Coronary artery (tissue), 2 donors: ENCODE measurements at places on chromosomes 4 and X.

DNA sequence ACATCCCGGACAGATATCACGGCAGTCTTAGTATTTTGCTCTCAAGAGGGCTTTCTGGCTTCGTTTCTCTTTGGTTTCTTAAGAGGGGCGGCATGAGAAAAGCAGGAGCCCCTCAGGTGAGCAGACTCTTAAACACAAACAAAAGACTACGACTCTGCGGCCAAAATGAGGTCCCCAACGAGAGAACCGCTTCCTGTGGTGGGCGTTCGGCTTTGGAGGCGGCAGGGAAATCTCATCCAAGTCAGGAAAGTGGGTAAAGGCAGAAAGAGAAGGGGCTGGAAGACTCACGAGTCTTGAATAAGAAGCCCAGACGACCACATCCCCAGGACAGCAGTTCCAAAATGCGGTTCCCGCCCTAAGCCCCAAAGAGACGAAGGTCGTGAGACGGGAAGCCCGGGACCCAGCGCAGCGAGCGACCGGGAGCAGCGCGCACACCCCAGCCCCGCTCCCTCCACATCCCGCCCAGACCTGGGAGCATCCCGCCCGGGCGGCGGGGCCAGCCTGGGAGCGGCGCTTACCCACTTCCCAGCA lies 409 bp downstream of the UGDH start:
- no peak for DNase-seq

DNA sequence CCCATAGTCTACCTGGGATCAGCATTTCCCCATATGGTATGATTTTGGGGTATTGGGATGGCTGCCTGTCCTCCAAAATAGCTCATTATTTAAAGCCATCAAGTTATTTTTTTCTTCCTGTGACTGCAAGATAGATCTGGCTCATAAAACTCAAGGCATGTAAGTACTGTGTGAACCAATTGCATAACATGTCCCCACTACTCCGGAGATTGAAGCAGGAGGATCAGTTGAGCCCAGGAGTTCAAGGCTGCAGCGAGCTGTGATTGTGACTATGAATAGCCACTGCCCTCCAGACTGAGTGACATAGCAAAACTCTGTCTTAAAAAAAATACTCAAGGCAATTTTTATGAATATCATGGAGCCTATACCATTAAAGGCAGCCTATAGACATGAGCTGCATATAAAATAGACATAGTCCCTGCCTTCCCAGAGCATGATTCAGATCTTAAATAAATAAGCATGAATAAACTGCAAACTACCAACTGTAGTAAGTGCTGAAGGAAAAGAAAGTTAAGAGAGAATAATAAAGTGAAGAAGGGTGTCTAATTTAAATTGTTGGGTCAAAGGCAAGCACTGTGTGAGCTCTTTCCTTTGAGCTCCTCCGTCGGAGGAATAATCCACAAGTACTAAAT lies 16.9 kb upstream of the MMAA start:
- DNase-seq: no peak

- DNase-seq: no peak
Measured at GRCh38 chrX:34560180-34560579, 96.9 kb downstream of the TMEM47 start.

- DNase-seq: no peak
Measured at GRCh38 chrX:15416133-15416993, 32.1 kb upstream of the VEGFD start.

- no peak for DNase-seq
Measured at GRCh38 chrX:114071412-114071811, 512.5 kb upstream of the HTR2C start.

GRCh38 chrX:98289726-98290125 lies 1406.0 kb downstream of the RPA4 start:
- DNase-seq: no peak
